ENCODE measurements at places on chromosomes 7 and 10. TPM values are rescaled to one million over a fixed set of nuclear protein-coding genes. Genes with fewer than 3 reads are reported as not detected.

The MYOF gene
- polyA plus RNA-seq, result not detected

The ZNF138 gene
- polyA plus RNA-seq, result 16.0 TPM

The PILRA gene
- 2.3 TPM for polyA plus RNA-seq

The SLC12A9 gene
- polyA plus RNA-seq, result 11.4 TPM

The EPDR1 gene
- polyA plus RNA-seq, result 0.63 TPM

The DENND11 gene
- polyA plus RNA-seq, result 8.9 TPM

The TMEM236 gene
- not detected for polyA plus RNA-seq

The HOXA1 gene
- 0.24 TPM for polyA plus RNA-seq

The LIPM gene
- polyA plus RNA-seq, result not detected

The VENTX gene
- polyA plus RNA-seq, result not detected

The GPER1 gene
- polyA plus RNA-seq, result 0.66 TPM

The POLR1F gene
- polyA plus RNA-seq, result 32.5 TPM

The CHST3 gene
- polyA plus RNA-seq, result not detected

The PRSS37 gene
- polyA plus RNA-seq, result not detected

The VWDE gene
- not detected for polyA plus RNA-seq

The CCDC172 gene
- not detected for polyA plus RNA-seq
